Epithelial cell of proximal tubule (primary cell): ENCODE measurements at places on chromosomes 1 and 21.

GRCh38 chr1:162561616-162562469 lies at the start of gene UAP1:
Gene UAP1, plus strand, starts transcription at chr1:162561722. Its CDS starts 4,347 bp downstream, at chr1:162566069.
- DNase-seq, result no peak

- no peak for DNase-seq
Measured at GRCh38 chr1:78255846-78256245, 210.1 kb downstream of the GIPC2 start.

DNA sequence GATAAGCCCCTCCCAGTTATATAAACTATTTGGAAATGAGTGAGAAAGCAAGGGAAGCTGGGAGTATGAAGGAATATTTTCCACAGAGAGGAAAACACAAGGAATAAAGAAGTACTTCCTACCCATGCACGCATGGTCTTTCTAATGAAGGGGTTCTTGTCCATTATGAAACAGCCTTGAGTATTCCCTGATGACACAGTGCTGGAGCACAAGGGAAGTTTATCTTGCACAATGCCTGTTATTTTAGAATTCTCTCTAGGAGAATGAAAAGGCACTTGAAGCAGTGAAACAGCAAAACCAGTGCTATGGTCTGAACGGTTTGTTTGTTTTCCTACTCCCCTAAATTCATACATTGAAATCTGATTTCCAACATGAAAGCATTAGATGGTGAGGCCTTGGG lies 38.6 kb upstream of the ADAMTS1 start:
- DNase-seq, result no peak

GRCh38 chr1:186653312-186653711 lies 26.9 kb downstream of the PTGS2 start:
- DNase-seq, result no peak

DNA sequence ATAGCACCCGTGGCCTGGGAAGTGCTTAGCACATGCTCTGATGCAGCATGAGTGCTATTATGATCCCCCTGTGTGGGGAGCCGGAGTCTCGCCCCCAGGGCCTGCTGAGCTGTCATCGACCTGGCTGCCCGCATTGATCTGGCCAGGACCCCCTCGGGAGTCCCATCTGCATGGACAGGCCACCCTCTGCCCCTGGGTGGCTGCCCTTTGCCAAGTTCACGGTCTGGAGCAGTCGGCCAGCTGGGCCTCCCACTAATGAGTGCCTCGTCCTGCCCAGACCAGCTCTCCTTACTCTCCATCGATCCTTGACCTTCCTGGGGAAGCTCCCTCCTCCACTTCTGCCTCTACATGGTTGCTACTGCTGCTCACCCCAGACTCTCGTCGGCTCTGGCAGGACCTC lies 121.8 kb upstream of the RUNX3 start:
- no peak for DNase-seq

GRCh38 chr1:180815188-180815587 lies 97.5 kb upstream of the KIAA1614 start:
- no peak for DNase-seq

GRCh38 chr1:247574236-247574635 lies 13.9 kb upstream of the OR2G2 start:
- DNase-seq, result no peak
